SHP77 (cell line): ENCODE measurements at places on chromosomes 4 and X.

DNA sequence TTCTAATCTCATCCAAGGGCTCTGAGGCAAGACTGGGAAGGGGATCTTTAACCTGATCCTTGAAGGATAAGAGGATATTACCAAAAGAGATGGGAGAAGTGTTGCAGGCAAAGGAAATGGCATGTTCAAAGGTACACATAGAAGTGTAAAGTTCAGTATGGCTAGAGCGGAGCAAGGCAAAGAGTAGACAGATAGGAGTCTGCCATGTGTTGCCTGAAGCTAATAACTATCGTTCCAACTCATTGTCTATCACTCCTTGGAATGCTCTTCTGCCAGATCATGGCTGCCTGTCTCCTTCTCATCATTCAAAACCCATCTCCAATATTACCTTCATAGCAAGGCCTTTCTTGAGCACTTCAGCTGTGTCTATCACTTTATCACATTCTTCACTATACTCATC, 55.2 kb upstream of the IL1RAPL2 start:
- no peak for DNase-seq

GRCh38 chrX:129115104-129115503, 408.2 kb downstream of the SMARCA1 start:
- peak; percentile 29 for DNase-seq

DNA sequence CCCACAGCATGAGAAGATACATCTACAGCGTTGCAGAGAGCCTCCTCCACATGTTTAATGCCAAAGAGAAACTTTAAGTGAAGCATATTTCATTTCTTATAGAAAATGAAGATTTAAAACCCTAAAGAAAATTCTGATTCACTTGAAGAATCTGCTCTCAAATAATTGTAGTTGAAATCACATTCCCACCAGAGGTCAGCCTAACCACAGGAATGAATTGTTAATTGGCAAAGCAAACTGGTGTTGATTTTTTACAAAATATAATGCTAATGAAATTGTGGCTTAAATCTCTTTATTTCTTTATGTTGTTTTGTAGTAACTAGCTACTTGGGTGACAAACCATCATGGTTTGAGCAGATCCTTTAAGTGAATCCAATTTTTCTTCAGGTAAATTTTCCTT, 31.1 kb upstream of the WDR17 start:
- DNase-seq = peak; percentile 2

GRCh38 chr4:175705407-175705806, 106.7 kb downstream of the GPM6A start:
- peak; percentile 6 for DNase-seq

GRCh38 chrX:112094729-112095128, 12.2 kb upstream of the TRPC5 start:
- DNase-seq = no peak

GRCh38 chr4:74096265-74096980, 2.6 kb downstream of the CXCL2 start:
- DNase-seq = no peak

DNA sequence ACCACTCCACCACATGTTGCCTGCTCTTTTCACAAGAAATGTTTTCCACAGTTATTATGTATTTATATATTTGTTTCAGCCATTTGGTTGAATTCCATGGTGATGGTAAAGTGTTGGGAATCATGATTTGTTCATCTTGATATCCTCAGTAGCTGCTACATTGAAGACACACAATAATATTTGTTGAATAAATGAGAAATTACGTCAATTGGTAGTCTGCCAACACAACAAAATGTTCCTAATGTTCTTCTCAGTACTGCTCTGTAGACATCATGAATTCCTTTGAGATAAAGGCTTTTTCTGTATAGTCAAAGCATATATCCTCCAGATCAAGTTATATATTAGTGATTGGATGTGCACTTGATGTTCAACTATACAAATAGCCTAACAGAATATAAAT, 29.5 kb downstream of the CXXC4 start:
- DNase-seq = no peak

DNA sequence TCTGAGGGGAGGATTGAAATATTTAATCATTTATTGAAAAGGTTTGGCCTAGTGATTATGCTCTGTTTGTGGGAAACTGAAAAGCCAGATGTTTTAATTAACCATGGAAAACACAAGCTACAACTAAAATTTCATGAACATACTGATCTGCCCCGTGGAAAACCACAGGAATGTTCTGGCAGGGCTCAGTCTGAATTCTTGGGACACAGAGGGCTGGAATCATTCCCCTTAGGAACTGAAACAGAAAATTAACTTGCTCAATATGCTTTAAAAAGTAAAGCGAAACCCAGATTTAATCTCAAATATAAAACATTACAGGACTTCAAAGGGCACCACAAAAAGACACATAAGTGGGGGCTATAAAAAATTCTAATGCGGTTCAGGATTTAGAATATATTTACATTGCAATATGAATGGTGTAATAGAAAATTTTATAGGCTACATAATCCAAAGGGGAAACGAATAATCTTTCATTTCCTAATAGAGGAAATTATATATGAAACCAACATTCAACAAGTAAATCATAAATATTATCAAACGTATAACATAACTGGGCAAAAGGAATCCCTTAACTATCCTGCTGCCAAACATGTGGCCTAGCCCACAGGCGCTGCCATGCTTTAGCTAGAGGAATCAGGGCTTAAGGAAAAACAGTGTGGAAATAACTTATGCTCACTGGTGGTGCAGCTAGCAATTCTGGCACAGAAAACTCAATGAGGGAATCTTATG, 70.9 kb downstream of the APBB2 start:
- DNase-seq = no peak

GRCh38 chrX:25004040-25004439, 11.7 kb downstream of the ARX start:
- no peak for DNase-seq

DNA sequence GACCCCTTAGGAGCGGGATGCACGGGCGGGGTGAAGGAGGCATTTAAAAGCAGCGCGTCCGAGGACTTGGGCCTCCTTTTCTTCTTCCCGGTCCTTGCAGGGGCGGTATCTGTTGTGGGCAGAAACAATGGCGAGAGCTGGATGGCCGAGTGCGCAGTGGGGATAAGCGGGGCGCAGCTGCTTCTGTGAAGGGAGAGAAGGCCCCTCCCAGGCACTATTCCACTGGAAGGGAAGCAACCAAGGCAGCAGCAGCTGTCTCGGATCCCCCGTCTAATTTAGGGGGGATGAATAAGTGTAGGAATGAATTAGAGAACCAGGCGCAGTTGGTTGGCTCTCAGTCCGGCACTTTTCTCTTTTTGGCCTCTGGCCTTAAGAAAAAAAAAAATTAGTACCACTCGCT, 995 bp downstream of the SMARCA5 start:
- no peak for DNase-seq

GRCh38 chr4:81472281-81473182, 825 bp upstream of the RASGEF1B start:
- peak; percentile 39 for DNase-seq

GRCh38 chr4:127967141-127967775, 2.1 kb downstream of the ABHD18 start:
- no peak for DNase-seq

GRCh38 chrX:51860679-51861078, 32.7 kb upstream of the MAGED1 start:
- DNase-seq = no peak

GRCh38 chr4:64121803-64122202, 287.4 kb downstream of the TECRL start:
- DNase-seq = no peak

GRCh38 chr4:107913283-107913899, 18.0 kb upstream of the CYP2U1 start:
- DNase-seq = peak; percentile 37

DNA sequence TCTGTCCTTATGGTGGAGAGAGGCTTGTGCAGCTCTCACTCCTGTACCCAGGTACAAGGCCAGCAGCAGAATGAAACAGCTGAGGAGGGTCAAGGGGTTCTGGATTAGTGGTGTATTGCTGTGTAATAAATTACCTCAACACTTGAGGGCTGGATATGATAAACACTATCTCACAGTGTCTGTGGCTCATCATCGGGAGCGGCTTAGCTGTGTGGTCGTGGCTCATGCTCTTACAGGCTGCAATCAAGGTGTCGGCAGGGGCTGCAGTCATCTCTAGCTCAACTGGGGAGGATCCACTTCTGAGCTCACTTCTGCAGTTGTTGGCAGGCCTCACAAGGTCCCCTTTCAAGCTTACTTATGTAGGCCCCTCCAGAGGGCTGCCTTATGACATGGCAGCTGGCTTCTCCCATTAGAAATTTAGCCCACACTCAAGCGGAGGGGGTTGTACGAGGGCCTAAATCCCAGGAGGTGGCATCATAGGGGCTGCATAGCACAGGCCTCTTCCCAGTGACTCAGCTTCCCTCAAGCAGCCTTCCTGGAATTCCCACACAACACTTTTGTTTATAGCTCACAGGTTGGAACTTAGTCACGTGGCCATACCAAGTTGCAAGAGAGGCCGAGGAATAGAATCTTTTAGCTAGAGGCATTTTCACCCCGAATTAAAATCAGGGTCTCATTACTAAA, 148.2 kb upstream of the RPS6KA3 start:
- DNase-seq = no peak

DNA sequence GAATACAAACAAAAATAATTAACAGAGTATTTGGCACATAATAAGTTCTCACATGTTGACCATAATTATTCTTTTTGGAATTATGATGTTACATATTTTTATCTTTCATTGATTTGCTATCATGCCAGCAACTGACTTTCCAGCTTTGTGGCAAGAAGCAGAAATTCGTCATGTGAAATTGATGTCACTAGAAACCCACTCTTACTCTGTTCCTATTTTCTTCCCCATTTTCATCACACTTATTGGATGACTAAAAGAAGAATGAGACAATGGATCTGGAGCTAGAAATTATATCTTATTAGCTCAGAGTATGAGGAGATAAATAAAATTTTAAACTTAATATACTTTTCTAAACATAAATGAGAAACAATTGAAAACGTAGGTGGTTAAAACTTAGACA, 31.9 kb downstream of the EGF start:
- no peak for DNase-seq

GRCh38 chr4:80172203-80172602, 25.1 kb upstream of the PRDM8 start:
- no peak for DNase-seq

DNA sequence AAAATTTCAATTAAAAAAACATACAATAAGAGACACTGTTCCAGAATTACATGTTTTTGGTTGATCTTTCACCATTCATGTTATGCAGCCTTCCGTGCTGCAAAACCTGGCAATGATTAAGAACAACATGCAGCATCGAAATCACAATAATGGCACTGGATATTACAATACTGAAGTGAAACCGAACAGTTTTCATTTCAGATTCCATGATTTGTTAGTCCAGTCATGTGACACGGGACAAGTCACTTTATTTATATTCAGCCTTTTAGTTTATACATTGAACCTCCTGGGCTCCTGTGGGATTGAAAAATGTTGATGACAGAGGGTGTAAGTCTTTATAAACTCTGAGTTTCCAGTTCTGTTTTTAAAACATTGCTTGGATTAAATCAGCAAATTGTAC, 142.5 kb upstream of the TTC29 start:
- no peak for DNase-seq

GRCh38 chr4:42488114-42488513, 90.8 kb downstream of the SHISA3 start:
- DNase-seq = no peak

DNA sequence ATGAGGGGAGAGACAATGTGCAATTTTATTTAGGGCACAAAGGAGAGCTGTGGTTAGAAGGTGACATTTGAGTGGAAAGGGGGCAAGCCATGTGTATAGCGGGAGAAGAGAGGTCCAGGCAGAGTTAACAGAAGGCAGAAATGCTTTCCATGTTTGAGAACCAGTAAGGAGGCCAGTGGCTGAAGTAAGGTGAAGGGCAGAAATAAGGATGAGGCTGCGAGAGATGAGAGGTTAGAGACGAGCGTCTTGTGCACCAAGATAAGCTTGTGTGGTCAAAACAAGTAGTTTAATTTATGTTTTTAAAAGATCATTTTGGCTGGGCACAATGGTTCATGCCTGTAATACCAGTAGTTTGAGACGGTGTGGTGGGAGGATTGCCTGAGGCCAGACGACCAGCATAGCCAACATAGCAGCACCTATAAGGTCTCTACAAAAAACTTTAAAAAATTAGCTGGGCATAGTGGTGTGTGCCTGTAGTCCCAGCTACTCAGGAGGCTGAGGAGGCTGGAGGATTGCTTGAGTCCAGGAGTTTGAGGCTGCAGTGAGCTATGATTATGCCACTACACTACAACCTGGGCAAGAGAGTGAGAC, 8.5 kb downstream of the HTT start:
- no peak for DNase-seq

- no peak for DNase-seq
Measured at GRCh38 chr4:90979556-90979955, 852.4 kb downstream of the CCSER1 start.

DNA sequence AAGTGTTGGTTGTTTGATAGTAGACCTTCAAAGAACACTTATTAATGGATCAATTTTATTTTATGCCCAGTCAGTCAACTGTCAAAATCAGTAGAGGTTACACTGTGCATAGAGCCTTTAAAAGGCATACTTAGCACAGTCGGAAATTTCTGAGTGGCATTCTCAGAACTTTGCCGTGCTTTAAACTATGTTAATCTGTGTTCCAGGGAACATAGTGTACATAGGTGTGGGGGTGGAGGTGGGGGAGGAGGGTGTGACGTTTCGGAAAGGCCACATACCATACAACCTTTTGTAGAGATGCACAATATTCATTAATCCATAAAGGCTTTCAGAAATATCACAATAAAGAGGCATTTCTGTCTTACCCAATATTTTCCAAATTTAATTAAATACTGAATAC, 75.8 kb downstream of the RS1 start:
- no peak for DNase-seq

DNA sequence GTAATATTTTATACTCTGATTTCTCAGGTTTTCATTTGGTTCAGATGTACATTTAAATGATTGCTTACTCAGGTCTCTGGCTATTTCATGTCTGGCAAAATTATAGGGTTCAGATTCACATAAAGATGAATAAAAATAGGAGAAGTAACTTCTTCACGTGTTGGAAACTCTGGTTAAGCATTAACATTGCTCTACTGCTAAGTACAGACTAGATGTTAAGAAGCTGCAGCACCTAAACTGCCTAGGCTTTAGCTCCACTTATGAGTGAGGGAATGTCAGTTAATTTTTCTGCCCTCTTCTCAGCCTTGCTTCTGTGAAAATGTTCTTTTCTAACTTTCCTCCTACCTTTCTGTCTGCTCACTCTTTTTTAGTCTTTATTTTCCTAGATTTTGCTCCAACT, 361.2 kb downstream of the ARAP2 start:
- DNase-seq = no peak

DNA sequence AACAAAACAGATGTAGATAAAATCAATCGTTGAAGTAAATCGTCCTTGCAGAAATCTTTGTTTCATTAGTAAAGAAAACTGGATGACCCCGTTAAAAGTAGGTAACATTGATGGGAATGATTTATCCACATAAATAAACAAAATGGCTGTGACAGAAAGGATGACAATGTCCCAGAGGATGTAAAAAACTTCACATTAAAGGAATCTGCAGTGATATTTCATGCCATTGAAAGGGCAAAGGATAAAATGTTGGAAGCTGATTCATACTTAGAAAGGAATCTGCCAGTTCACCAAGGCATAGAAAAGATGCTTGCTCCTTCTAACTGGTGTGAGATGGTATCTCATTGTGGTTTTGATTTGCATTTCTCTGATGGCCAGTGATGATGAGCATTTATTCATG, 24.2 kb upstream of the EPGN start:
- DNase-seq = no peak
